Activated gamma-delta T cell (primary cell): ENCODE measurements at places on chromosomes 4 and X.

DNA sequence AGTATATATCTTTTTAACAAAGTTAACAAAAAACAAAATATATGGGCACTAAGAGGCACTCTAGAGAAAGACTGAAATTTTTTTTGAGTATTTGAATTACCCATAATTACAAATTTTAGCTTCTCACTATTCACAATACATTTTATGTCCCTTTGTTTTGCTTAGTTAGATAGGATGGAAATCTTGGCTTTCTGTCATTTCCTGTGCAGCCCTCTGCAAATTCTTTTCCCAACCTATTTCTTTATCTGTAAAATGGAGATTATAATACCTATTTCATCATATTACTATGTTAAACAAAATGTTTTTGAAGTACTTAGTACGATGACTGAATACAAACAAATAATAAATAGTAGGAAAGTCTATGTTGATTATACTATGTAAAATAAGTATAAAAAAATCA, 710.0 kb downstream of the CCSER1 start:
- no peak for DNase-seq

DNA sequence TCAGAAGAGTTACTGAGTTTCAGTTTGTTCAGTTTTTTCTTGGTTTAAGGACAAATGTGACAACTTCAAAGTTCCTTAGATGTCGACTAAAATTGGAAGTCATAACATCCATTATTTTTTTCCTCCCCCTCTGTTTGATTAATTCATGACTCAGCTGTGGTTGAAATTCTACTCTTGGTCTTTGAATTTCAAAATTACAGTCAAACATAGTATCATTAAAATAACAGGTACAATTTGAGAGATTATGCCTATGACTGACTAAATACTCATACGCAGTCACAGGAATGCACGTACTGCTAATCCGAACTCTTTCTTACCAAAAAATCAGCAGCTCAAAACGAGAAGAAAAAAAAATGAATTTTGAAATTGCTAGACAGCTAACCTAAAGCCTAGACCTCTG, 1434.8 kb downstream of the RAPGEF2 start:
- no peak for DNase-seq

DNA sequence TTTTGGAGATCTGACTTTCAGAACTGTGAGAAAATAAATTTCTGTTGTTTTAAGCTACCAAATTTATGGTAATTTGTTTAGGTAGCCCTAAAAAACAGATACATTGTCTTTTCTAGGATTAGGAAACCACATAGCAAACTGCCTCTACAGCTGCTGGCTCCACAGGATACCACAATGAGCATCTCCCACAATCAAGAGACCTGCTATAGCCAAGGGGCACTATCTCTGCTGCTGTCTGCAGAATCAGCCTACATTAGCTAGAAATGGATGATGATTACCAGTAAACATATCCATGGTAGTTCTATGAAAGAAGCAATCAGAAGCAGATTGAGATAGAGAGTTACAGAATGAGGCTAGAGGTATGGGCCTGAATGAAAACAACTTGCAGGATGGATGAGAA, 244.4 kb upstream of the NDST4 start:
- no peak for DNase-seq

DNA sequence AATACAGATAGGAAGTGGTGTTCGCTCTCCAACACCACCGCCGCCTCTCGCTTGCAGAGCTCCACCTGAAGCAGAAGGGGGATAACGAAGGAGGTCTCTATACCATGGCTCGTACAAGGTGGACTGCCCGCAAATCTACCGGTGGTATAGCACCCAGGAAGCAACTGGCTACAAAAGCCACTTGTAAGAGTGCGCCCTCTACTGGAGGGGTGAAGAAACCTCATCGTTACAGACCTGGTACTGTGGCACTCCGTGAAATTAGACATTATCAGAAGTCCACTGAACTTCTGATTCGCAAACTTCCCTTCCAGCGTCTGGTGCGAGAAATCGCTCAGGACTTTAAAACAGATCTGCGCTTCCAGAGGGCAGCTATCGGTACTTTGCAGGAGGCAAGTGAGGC, 5.2 kb upstream of the BMP15 start:
- no peak for DNase-seq

DNA sequence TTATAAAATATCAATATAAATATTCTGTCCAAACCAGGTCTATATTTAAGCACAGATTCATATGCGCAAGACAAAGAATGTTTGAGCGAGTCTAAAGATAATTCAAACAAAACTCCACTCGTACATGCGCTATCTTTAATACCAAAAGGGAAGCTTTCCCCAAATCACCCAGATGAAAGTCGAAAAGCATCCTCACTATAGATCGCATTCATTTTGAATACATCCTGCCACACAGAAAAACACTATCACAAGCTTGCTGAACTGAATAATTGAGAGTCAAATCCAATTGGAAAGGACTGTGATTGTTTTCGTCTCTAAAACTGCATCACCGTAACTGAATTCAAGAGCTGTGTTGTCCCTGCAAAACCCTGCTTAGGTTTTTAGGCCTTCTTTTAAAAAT, 685 bp downstream of the TASL start:
- no peak for DNase-seq

DNA sequence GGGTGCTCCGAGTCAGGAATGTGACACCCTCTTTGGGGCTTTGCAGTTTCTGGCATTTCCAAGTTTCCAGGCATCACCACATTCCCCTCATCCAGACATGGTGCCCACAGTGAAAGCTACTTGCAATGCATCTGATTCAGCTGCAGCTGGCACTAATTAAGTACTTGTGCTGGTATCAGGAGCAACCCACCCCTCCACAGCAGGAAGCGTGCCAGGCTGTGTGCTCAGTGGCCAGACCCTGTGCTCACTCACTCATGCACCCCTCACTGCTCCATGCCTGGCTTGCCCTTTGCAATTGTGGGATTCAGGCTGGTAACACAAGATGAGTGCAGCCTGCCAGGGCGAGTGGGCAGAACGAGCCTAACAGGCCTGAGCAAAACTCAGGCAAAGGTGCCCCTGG, 271.2 kb downstream of the EPHA5 start:
- DNase-seq = no peak

- no peak for DNase-seq
Measured at GRCh38 chr4:37978248-37978924, 18.2 kb downstream of the PTTG2 start.

DNA sequence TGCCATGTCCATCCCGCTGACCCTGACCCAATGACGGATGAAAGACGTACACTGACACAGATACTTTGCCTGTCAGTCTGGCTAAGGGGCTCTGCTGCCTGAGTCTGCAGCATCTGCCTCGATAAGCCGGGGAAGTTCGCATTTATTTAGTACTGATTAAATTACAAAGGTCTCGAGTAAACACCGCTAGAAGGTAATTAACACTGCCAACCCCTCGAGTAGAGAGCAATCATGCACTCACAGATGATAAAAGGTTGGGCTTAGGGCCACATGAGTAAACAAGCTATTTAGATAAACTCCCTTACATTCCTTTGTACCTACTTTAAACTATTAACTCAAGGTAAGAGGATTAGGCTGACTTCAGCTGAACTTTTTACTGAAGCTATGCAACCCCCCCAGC, 16.0 kb upstream of the RBMXL3 start:
- DNase-seq = no peak

DNA sequence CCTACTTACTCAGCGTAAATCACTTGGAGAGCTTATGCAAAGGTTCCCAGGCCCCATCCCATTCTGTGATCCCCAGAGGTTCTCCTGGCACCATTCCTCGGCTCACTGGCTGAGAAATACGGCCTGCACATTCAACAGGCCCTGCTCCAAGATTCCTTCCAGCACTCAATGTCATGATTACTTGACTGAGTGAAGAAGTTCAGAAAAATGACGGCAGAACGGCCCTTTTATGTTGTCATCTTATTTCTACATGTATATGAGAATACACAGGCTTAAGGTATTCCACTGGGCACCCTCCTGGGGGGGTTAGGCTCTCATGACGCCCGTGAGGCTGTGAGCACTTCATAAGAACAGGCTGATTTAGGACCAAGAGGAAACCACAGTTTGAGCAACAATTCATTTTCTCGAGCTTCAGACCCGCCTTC, 190.6 kb downstream of the NSUN7 start:
- no peak for DNase-seq

- no peak for DNase-seq
Measured at GRCh38 chr4:167190379-167190778, 43.9 kb downstream of the SPOCK3 start.

DNA sequence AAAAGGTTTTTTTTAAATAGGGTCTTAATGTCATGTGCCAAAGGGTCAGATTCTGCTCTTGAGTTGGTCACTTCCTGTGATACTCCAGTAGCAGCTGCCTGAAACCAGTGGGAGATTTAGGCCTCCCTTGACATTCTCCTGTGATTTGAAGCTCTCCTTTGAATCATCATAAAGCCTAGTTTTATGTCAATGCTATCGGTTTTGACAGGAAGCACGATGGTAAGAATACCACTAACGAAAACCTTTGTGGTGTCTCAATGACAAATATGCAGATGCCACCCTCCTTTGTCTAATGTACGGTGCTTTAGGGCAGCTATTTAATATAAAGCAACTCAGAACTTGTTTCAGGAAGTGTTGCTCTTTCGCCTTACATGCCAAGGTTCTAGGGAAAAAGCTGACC, 44.2 kb downstream of the CCNI start:
- no peak for DNase-seq

- no peak for DNase-seq
Measured at GRCh38 chr4:41559940-41560516, 22.1 kb downstream of the LIMCH1 start.

- no peak for DNase-seq
Measured at GRCh38 chr4:8184061-8184460, 15.0 kb upstream of the SH3TC1 start.

DNA sequence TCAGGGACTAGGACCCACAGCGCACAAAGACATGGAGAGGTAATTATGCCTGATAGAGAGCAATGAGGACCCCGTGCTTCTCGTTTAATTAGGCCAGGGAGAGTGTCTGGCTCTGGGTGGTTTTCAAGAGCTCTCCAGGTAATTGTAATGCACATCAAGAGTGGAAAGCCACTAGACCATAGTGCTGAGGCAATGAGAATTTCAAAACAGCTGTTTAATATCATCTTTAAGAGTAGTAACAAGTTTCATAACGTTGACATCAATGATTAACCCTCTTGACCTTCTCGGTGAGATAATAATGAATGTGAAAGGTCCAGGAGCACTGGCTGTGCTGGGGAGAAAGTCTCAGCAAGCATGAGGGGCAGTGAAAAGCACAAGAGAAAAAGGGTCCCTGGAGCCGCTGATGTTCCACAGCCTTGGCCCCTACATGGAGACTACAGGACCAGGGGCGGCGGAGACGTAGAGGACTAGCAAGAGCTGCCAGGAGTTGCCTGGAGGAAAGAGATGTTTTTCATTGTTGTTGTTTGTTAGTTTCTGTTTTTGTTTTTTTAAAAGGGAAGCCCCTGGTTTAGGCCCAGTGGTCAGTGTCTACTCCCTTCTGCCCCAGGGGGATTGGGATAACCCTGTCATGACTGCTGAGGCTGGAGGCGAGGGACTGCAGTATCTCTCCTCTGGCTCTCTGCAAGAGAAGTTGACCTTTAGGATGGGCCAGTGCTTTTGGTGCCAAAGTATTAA, 14.8 kb upstream of the CXCR3 start:
- no peak for DNase-seq

GRCh38 chr4:122906859-122907305, 15.5 kb downstream of the NUDT6 start:
- DNase-seq = no peak

GRCh38 chr4:82469791-82470345, 39.5 kb downstream of the ENOPH1 start:
- no peak for DNase-seq

GRCh38 chr4:177393236-177393635, 49.0 kb downstream of the AGA start:
- no peak for DNase-seq
